ENCODE measurements at places on chromosomes 12 and 14.

GRCh38 chr12:66235626-66236281 lies 46.7 kb downstream of the IRAK3 start:
- no peaks in the 10 kb centered on the region for H3K36me3 ChIP-seq
- H3K4me1 ChIP-seq, result no peaks in the 10 kb centered on the region
- no peak for DNase-seq
- peak overlapping the region; percentile 56 for H3K4me3 ChIP-seq
- no peaks in the 10 kb centered on the region for H3K27me3 ChIP-seq

DNA sequence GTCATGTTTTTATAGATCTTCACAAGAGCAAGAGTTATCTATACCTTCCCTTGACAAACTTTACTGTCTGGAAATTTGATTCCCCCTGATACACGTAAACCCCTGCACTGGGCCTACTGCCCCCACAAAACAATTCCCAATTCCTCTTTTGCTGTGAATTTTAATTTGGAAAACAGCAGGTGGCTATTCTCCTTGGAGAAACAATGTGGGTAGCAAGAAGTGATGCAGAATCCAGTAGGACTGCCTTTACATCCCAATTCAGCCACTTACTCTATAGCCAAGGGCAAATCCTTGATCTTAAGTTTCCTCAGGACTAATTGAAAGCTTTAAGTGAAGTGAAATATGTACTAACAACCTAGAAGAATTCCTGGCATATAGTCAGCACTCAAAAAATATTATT lies 129.3 kb downstream of the ACSS3 start:
- H3K4me1 ChIP-seq, result no peaks in the 10 kb centered on the region
- H3K27me3 ChIP-seq, result peaks cover 3% of the 10 kb centered on the region
- no peak for DNase-seq
- H3K27ac ChIP-seq, result no peak overlapping the region

DNA sequence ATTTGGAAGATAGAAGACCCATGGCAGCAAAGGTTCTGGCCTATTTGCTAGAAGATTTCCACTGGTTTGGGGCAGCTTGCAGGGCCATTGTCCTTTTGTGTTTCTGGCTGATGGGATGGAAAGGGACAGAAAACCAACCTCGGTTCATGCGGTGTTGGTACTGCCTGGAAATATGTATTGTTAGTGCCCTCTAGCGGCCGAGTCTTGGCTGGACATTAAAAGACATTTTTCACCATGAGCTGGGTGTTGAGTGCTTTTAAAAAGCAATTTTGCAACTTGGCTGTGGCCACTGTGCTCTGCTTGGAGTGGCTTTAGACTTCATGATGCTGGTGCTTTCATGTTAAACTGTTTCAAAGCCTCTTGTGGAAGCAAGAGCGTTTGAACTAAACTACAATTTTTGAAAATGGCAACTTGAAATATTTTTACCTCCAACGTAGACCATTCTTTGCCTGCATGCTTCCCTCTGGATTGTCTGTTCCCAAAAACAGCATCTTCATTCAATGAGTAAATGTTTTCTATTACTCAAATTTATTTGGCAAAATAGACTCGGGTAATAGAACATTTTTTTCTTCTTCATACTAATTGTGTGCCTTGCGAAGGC lies 102.7 kb upstream of the TBX5 start:
- peaks cover 29% of the 10 kb centered on the region for H3K27me3 ChIP-seq
- H3K27ac ChIP-seq, result no peak overlapping the region
- no peaks in the 10 kb centered on the region for H3K4me1 ChIP-seq
- no peaks in the 10 kb centered on the region for H3K36me3 ChIP-seq
- DNase-seq, result no peak

DNA sequence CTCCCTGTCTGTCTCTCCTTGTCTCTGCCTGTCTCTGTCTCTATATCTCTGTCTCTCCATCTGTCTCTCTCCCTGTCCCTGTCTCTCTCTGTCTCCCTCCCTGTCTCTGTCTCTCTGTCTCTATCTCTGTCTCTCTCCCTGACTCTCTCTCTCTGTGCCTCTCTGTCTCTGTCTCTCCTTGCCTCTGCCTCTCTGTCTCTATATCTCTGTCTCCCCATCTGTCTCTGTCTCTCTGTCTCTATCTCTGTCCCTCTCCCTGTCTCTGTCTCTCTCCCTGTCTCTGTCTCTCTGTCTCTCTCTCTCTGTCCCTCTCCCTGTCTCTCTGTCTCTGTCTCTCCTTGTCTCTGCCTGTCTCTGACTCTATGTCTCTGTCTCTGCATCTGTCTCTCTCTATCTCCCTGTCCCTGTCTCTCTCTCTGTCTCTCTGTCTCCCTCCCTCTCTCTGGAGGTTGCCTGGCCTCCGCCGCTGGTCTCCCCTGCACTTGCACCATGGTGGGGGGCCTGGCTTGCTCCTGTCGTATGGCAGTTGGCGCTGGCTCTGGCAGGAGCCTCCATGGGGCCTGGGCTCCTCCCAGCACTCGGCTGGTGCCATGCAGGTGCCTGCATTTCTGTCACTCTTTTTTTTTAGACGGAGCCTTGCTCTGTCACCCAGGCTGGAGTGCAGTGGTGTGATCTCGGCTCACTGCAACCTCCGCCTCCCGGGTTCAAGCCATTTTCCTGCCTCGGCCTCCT lies 28.3 kb downstream of the MMP17 start:
- peaks cover 15% of the 10 kb centered on the region for H3K4me1 ChIP-seq
- H3K36me3 ChIP-seq, result no peaks in the 10 kb centered on the region
- no peak for DNase-seq
- no peaks in the 10 kb centered on the region for H3K27me3 ChIP-seq

DNA sequence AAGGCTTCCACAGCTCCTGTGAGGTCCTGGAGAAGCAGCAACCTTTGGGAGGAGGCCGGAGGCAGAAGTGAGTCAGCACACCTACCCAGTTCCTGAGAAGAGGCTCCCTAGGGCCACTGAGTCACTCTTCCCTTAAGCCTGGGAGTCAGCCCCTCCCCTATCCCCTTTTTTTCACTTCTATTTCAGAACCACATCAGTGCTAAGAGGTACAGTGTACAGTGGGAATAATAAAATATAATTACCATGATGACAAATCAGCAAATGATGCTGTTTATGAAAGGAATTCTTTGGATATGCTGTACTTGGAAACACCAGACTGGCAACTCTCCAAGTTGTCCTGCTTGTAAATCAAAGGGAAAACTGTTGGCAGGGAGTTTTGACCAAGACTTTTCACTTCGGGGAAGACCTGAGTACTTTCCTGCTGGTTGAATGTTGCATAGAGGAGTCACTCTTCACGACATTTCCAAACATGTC lies 7.8 kb upstream of the TBPL2 start:
- DNase-seq, result peak; percentile 98
- no peak overlapping the region for H3K4me3 ChIP-seq
- H3K27me3 ChIP-seq, result no peaks in the 10 kb centered on the region
- peak overlapping the region; percentile 85 for H3K27ac ChIP-seq
- H3K4me1 ChIP-seq, result peaks cover 42% of the 10 kb centered on the region

DNA sequence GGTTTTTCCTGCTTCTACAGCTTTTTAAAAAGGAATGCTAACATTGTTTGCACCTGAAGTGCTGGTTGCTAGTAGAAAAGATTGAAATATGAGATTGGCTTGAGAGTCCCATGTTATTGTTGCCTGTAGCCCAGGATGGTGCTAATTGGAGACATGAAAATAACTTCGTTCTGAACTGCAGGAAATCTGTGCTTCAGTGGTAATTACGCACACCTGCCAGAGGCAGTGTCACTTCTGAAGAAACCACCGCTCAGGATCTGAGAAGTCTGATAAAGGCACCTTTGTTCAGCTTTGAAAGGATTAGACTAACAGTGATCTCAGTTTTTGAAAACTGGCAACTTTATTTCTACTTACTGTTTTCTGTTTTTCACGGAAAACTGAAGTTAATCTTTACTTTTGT lies 15.5 kb upstream of the ATP6V0A2 start:
- H3K4me1 ChIP-seq, result no peaks in the 10 kb centered on the region
- H3K36me3 ChIP-seq, result peaks cover 39% of the 10 kb centered on the region
- DNase-seq, result no peak

GRCh38 chr14:30885840-30886740 lies 11.7 kb downstream of the COCH start:
- H3K27me3 ChIP-seq, result peaks cover 3% of the 10 kb centered on the region
- no peak for DNase-seq
- H3K27ac ChIP-seq, result no peak overlapping the region
- no peaks in the 10 kb centered on the region for H3K4me1 ChIP-seq
- H3K4me3 ChIP-seq, result no peak overlapping the region
- no peaks in the 10 kb centered on the region for H3K36me3 ChIP-seq

GRCh38 chr12:28248555-28249145 lies 58.4 kb downstream of the CCDC91 start:
- no peak for DNase-seq
- no peaks in the 10 kb centered on the region for H3K4me1 ChIP-seq
- no peak overlapping the region for H3K27ac ChIP-seq
- H3K36me3 ChIP-seq, result no peaks in the 10 kb centered on the region

DNA sequence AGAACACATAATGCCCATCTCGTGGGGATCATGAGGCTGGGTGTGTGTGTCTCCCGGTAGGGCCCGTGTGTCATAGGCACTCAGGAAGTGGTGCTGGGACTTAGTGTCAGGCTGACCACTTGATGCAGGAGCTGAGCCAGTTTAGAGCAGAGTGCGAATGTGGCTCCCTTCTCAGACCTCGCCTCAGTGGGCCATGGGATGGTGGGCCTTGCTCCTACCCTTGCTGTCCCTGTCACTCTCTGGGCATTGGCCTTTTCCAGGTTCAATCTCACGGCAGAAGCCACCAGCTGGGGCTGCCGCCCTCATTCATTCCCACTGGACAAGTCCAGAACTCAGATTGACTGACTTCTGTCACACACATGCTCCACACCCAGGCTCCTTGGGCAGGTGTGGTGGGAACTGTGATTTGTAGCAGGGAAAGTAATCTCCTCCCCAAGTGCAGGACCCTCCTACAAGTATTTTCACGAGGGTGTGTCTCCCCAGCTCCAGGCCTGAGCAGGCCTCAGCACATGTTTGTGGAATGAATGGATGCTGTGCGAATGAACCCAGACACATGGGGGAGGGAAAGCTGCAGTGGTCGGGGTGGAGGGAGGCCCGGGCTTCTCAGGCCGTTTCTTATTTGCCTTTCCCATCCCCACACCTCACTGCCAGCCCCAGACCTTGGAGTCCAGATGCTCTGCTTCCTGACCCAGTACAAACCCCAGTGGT lies 54.9 kb downstream of the BEGAIN start:
- H3K4me3 ChIP-seq, result no peak overlapping the region
- no peaks in the 10 kb centered on the region for H3K27me3 ChIP-seq
- peak; percentile 53 for DNase-seq
- H3K36me3 ChIP-seq, result no peaks in the 10 kb centered on the region
- H3K4me1 ChIP-seq, result peaks cover 10% of the 10 kb centered on the region

DNA sequence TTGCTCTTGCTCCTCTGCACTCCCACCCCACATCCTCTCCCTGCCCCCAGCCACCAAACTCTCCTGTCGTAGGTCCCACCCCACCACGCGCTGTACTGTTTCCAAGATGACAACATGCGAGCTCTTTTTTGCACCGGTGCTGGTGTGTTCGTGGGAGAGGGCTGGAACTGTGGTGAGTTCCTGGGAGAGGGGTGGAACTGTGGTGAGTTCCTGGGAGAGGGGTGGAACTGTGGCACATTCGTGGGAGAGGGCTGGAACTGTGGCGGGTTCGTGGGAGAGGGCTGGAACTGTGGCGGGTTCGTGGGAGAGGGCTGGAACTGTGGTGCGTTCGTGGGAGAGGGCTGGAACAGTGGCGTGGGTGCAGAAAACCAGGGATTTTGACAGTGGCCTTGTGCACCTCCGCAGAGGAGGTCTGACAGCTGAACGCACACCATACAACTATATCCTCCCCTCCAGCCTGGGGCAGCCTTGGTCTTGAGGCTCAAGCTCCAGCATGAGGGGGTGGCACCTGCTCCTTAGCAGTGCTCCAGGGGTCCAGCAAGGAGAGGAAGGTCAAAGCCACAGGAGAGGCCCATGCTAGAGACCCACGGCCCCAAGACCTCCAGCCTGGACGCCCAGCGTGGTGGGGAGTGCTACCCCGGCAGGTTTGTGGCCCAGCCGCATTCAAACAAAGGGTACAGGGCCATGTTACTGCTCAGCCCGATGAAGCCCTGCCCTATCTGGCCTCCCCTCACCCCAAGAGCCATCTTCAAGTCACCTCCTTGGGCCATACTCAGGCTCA lies 50.1 kb downstream of the ACTN1 start:
- H3K27ac ChIP-seq, result no peak overlapping the region
- H3K4me3 ChIP-seq, result no peak overlapping the region
- H3K36me3 ChIP-seq, result peaks cover 93% of the 10 kb centered on the region
- DNase-seq, result no peak
- H3K4me1 ChIP-seq, result peaks cover 8% of the 10 kb centered on the region

GRCh38 chr12:1842183-1842904 lies 22.0 kb downstream of the LRTM2 start:
- no peak overlapping the region for H3K4me3 ChIP-seq
- H3K4me1 ChIP-seq, result no peaks in the 10 kb centered on the region
- no peaks in the 10 kb centered on the region for H3K36me3 ChIP-seq
- no peak overlapping the region for H3K27ac ChIP-seq
- peak; percentile 55 for DNase-seq
- peaks cover 48% of the 10 kb centered on the region for H3K27me3 ChIP-seq

DNA sequence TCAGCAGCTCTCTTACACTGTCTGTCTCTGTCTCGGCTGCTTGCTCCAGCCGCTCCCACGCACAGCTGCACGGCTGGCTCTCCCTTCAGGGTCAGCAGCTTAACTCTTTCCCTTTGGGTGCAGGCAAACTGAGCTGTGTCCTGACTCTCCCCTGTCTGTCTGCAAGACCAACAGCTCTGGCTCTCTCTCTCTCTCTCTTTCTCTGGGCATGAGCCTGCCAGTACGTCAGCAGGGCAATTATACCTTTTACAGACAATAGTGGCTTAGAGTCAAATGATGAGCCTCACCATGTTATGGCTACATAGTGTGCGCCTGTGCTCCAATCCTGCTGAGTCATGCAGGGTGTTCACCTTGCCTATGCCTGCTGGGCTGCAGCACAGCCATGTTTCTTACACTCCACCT lies 120.5 kb upstream of the DDHD1 start:
- H3K27me3 ChIP-seq, result no peaks in the 10 kb centered on the region
- no peaks in the 10 kb centered on the region for H3K36me3 ChIP-seq
- no peak overlapping the region for H3K27ac ChIP-seq
- H3K4me1 ChIP-seq, result peaks cover 1% of the 10 kb centered on the region
- DNase-seq, result no peak

All from RWPE2 (cell line).